ENCODE measurements at places on chromosomes 3 and 15.
A peak's percentile ranks its signal among the peaks of the same experiment; 100 is the strongest.

DNA sequence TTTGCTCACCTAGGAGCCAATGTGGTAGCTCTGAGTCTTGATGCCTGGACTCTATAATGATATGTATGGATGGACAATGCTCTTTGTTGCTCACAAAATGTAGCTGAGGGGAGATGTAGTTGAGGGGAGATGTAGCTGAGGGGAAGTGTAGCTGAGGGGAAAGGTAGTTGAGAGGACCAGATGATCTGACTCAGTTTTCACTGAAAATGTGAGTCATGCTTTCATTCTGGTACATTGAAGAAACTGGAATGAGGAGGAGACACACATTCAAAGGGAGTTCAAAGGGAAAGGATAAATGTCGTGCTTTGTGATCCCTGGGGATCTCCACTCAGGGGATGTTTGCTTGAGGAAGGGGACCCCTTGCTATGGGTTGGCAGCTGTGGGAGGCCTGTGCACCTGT is 302.9 kb upstream of the TRIM42 start:
- no peak for DNase-seq

- no peak for DNase-seq
Measured at GRCh38 chr3:139519998-139520737, 19.4 kb downstream of the RBP1 start.

- DNase-seq, result no peak
Measured at GRCh38 chr15:91921188-91921842, 67.8 kb downstream of the SLCO3A1 start.

- no peak for DNase-seq
Measured at GRCh38 chr3:15313461-15313860, 18.9 kb downstream of the SH3BP5 start.

- DNase-seq, result no peak
Measured at GRCh38 chr3:54213907-54214306, 91.6 kb downstream of the CACNA2D3 start.

- DNase-seq, result no peak
Measured at GRCh38 chr3:104397713-104398112, 969.0 kb upstream of the ALCAM start.

DNA sequence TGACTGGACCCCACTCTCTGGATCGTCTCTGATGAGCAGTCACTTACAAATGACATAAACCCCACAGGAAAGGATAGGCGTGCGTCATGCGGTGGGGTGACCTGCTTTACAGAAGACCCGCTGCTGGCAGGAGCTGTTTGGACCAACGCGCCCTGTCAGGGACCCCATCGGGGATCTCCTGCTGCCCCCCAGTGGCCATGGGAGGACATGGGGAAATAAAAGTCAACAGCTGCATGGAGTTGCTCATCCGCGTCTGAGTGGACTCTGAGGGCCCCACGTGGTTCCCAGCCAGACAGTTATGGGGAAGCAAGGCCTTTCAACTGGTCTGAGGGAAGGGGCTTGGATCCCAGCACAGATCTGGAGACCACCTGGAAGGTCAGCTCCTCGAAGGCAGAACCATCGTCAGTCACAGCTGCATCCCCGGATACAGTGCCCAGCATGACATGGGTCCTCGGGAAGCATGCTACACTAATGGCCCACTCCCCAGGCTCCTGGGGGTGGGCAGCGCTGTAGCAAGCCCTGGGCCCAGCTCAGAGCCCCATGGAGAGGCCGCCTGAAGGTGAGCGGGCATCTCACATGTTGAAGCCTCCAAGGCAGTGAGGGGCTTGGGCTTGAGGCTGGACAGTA is 32.1 kb downstream of the PTH1R start:
- peak; percentile 50 for DNase-seq

DNA sequence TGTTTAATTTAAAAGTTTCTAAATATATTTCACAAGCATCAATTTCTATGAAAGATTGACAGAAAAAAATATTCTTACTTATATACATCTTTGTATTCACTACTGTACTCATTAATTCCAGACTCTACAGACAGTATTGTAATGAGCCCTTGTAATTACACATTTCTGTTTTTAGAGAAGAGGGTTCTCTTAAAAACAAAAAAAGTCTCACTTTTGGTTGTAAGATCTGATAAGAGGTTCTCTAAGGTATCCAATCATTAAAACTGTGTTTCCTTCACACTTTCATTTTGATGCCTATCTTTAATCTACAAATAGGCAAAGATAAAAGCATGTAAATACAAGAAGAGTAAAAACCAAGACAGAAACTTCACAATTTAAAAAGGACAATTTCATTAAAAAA is 75.6 kb downstream of the FBXL22 start:
- no peak for DNase-seq

- no peak for DNase-seq
Measured at GRCh38 chr3:54531741-54532140, 396.1 kb downstream of the LRTM1 start.

DNA sequence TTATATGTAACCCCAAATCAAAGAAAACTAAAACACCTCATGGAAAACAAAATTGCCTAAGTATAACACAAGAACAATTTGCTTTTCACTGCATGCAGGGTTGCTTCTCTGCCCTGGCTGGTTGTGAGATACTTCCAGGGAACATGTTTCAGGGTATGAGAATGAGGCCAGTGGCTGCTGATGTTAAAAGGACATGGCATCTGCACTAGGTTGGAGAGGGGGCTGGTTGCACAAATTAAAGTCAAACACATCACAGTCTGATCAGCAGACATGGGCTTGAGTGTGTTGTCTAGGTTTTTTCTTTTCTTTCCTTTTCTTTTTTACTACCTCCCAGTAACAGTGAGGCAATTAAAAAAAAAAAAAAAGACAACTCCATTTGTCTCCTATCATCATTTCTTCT is 374.9 kb downstream of the MCTP2 start:
- no peak for DNase-seq

DNA sequence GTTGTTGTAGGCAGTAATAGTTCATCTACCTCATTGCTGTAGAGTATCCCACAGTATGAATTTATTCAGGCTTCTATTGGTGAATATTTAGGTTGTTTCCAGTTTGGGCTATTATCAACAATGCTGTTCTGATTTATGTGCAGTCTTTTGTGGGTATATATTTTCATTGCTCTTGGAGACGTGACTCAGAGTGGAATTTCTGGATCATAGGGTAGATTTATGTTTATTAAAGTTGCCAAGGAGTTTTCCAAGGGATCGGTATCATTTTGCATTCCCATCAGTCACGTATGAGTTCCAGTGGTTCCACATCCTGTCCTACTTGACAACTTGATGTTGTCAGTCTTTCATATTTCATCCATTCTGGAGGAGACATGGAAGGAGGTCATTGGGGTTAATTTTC is 8.4 kb upstream of the HRH1 start:
- peak; percentile 44 for DNase-seq

DNA sequence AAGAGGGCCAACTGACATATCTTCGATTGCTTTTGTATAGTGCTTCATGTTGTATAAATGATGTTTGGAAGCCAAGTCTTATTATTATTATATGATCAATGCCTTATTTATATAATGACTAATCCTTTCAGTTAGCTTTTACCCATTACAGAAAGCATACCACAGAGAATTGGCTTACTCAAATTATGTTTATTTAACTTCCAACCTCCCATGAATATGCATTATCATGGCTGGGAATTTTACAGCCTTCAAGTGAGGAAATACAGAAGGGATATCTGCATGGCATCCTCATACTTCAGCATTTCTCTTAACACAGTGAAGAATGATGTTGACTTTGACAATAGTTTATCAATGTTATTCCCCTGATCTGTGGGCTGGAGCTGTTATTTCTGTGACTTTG is 225.9 kb upstream of the GAP43 start:
- no peak for DNase-seq

- no peak for DNase-seq
Measured at GRCh38 chr15:57922776-57923175, 142.7 kb downstream of the ALDH1A2 start.

GRCh38 chr3:193660698-193661411 is 67.8 kb downstream of the OPA1 start:
- DNase-seq, result no peak

DNA sequence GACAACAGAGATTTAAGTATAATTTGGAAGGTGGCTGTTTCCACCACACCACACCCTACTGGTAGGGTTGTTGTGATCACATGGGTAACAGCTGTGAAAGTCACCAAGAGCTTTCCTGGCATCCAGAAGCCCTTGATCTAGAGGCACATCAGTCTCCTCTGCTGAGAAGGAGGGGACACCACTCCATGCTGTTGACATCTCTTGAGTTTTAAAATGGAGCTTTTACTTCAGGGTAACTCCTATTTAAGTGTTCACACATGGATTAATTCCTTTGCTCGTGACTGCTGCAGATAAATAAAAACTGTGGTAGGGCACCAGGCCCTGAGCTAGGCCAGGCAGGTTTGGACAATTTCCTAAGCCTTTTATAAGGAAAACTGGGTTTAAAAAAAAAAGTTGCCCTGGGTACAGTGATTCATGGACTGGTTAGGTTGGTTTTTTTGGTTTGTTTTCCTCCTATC is 7.5 kb downstream of the EXOSC7 start:
- DNase-seq, result no peak

DNA sequence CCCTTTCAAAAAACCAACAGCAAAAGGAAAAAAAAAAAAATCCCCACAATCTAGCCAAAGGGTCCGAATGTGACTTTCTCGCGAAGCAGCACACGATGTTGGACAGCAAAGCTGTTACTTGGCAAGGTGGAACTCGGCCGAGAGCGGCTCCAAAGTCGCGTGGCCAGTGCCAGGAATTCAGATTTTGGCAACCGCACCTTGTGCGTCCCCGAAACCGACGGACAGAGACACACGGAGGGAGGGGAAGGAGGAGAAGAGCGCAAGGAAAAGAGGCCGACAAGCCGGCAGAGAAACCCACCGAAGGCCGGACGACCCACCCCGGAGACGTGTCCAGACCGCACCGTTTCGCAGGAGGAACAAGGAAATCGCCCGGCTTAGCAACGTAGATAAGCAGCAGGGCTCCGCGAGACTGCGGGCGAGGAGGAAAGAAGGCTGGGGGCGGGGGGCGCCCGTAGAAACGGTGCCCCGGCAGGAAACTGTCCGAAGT is 517.3 kb downstream of the MECOM start:
- peak; percentile 28 for DNase-seq

GRCh38 chr3:126523745-126524428 is at the start of gene CHST13:
TSS of gene CHST13 (plus strand) at chr3:126524155. CDS start at chr3:126524333, 178 bp downstream.
- DNase-seq, result no peak

DNA sequence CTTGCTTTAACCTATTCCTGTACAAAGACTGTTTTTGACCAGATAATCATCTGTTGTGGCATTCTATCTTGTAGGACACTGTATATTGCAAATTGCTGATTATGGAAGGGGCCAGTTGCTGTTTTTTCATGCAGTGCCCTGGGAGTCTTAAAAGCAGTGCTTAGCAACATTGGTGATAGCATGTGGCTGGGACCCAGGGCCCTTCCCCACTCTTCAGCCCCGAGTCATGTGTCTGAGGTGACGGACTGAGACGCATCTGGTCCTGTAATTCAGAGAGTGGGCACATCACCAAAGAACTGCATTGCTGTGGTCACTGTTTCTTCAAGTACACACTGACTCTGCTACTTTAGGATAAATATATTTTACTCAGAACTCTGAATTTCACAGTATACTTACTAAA is 63.4 kb downstream of the SNRK start:
- DNase-seq, result no peak

- DNase-seq, result no peak
Measured at GRCh38 chr15:98139337-98139736, 178.8 kb downstream of the ARRDC4 start.

All from non-pigmented ciliary epithelial cell (primary cell).